Activated T-cell treated with anti-CD3 and anti-CD28 coated beads, Interleukin-2, amount 50 U/mL, for 24 hours (primary cell): ENCODE measurements at places on chromosomes 6 and 20.

DNA sequence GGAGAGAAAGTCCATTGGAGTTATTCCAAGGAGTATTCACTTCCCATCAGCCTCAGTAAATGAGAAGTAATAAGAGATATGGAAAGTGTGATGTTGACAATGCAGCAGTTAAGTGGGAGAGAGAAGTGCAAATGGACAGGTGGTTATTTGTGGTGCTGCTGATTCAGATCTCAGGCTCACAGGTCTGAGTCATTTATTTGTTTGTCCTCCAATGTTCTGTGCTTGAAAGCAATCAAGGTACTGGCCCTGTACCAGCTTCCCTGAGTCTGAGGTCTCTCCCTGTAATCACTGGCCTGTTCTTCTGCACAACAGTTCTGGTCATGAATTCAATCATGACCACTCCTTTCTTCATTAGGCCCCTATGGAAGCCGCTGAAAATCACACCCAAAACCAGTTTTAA, 827.7 kb downstream of the MAFB start:
- no peak for DNase-seq

DNA sequence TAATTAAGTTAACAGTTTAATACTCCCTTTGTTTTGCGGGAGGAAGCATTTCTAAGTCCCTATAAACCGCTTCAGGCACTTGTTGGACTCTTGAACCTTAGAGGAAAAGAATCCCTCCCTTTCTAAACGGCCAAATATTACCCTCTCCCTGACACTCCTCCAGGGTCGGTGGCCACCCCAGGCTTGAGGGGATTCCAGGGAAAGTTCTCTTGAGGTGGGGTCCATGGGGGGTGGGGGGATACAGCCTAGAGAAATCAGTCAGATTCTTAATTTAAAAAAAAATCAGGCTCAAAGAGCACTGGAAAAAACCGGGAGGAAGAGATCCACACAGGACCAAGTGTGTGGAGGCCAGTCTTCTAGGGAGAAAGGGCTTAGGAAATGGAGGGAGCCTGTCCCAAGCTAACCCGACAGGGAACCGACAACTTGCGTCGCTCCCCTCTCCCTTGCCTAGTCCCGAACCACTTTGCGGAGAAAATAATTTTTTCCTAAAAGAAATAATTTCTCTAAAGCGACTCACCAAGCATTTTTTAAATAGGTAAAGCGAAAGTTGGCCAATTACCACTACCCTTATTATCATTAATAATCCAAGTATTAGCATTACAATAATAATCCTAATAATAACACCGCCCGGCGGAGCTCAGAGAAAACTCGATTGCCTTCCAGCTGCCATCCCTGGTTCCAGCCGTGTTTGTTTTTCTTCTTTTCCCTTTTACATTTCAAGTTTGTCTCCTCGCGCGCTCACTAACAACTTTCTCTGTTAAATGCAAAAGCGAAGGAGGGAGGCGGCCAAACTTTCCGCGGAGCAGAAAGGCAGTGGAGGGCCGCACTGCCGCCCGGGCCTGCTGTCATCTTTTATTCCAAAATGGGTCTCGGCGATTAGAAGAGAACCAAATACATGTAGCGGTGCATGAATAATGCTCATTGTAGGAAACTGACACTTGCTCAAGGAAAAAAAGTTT, 4.8 kb downstream of the NR2E1 start:
- DNase-seq, result no peak

GRCh38 chr20:47360297-47361056, 4.0 kb upstream of the ZMYND8 start:
- DNase-seq, result no peak

GRCh38 chr6:37511201-37511600, 11.5 kb upstream of the CCDC167 start:
- peak; percentile 30 for DNase-seq

DNA sequence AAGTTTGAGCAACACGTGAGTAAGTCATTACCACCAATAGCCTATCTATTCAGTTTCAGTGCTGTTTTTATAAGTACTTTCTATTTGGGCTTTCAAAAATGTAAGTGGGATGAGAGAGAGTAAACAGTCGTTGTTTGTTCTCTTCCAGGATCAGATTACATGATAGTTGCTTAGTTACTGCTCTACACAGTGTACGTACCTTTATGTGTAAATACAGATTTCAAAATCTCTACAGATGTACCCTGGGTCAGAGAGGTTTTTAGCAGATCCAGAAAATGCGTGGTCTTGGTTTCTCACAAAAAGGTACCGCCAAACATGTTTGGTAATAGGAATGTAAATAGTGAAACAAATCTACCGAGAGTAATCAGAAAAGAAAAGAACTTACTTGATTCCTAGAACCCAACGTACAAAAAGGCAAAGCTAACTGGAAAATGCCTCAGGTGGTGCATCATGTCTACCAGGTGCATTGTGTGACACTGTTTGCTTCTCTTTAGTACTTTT, 421.1 kb downstream of the BCKDHB start:
- DNase-seq, result no peak

DNA sequence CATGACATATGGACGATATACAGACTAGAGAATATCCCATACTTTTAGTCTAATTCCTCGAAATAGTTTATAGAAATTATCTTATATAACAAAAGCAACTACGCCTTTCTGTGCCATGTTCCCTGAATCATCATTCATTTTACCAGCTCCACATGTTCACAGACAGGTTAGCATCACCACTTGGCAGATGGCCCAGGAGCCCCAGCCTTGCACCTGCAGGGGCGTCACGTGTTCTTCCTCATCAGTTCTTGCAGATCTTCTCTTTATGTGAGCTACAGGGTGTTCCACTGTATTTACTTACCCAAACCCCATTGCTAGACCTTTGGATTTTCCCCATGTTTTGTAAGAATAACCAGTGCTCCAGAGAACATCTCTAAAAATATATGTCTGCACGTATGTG, 12.6 kb upstream of the BNIP5 start:
- no peak for DNase-seq

- DNase-seq, result no peak
Measured at GRCh38 chr6:110951986-110952794, 6.3 kb upstream of the GTF3C6 start.

DNA sequence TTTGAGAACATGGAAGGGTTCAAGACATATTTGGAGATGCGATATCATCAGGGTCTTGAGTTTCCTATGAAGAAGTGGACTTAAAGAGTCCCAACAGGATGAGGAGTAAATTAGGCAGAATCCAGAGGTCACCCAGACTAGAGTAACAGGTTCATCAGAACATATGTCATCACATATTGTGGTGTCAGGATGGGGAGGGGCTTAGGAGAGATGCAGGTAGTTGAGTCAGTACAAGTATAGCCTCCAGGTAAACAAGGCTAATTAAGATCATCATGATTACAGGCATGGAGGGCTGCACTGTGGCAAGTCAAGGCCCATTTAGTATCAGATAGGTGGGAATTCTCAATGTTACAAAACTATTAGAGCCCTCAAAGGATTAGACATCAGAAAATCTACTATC, 90.1 kb upstream of the PAK5 start:
- no peak for DNase-seq

- no peak for DNase-seq
Measured at GRCh38 chr6:163668061-163668426, 253.5 kb downstream of the QKI start.

DNA sequence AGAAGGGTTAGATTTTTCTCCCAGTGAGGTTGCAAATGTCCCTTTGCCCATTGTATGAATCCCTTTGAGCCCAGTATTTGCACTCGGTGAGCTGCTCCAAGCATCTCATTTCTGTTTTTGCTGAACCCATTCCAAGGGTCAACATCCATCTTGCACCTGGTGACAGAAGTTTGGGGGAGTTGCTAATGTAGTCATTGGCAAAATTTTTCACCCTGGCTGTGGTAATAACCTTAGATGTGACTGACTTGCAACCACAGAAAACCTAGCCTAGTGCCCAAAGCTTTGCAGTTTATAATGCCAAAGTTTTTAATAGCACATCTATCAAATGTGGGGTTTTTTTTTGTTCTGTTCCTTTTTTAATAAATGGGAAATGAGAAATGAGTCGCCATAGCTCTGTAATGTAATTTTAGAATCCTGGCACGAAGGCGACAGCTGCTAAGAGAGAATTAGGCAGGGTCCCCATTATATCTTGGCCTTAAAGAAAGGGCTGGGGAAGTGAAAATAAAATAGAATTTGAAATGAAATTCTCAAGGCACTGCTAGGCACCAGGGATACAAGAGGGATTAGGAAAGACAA, 682.8 kb downstream of the KIF16B start:
- DNase-seq, result no peak

DNA sequence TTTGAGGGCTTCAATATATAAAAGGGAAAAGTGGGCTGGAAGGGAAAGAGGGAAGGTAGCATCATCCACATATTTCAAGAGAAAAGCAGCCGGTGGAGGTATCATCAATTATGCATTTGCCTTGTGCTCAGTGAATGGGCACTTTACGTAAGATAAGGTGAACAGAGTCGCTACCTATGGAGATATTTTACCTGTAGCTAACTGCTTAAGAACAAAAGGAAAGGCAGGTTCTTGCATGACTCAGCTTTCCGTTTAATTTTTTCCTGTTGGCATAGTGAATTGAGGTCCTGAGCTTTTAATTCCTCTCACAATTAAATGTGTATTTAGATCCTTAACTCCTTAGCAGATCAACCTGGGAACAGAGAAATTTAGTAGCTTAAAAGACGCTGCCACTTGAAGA, 25.5 kb upstream of the PLCB4 start:
- DNase-seq, result no peak

DNA sequence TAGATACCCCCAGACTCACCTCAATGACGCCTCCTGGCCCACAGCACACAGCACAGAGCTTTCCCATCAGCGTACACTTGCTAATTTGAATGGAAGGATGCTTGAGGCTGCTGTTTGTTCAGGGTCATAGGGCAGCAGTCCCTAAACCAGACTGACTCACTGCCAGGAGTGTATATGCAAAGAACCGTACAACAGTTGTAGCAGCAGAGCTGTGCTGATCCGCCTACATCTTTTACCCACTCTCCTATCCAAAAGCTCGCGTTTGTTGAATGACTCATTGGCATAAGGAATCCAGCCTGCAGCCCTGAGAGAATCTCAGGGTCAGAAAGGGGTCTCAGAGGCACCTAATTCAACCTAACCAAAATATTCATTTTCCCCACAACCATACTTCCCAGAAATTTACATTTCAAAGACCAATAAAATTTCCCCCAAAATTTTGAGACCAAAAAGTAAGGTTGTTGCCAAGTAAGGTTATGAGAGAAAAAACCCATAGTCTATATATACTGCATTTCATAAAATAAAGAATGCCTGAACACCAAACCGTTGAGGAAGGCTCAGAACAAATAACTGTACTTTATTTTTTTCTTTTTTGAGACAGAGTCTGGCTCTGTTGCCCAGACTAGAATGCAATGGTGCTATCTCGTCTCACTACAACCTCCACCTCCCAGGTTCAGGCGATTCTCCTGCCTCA, 35.3 kb upstream of the CCND3 start:
- DNase-seq, result peak; percentile 52

- no peak for DNase-seq
Measured at GRCh38 chr20:25229486-25230165, 18.3 kb upstream of the PYGB start.

GRCh38 chr6:169851641-169852503, 100.5 kb downstream of the ERMARD start:
- DNase-seq, result no peak

- DNase-seq, result no peak
Measured at GRCh38 chr6:30267423-30267822, 54.2 kb upstream of the TRIM26 start.

DNA sequence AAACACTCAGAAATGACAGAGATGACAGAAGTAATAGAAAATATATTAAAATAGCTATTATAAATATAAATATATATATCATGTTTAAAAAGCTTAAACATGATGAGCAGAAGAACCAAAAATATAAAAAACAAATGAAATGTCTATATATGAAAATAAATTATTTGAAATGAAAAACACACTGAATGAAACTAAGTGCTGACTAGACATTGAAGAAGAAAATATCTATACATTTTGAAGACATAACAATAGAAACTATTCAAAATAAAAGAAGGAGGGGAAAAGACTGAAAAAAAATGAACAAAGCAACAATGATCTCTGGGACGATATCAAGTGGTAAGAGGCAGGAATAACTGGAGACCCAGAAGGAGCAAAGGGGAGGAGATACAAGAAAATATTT, 76.8 kb downstream of the RNASET2 start:
- DNase-seq, result no peak

DNA sequence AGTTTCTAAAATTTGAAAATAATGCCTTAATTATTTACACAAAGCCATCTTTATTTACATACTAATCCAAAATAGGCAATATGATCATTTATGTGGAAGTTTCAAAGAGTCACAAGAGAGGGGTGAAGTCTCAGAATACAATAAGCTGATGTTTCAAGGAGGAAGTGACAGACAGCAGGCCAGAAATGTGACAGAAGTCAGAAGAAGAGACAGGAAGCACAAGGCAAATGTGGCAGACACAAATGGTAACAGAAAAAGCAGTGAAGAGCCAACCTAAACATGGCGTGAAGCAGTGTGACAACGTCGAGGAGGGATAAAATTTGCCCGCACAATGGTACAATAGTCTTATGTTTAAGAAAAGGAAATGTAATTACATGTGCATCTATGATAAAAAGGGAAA, 59.8 kb downstream of the SHPRH start:
- DNase-seq, result no peak

DNA sequence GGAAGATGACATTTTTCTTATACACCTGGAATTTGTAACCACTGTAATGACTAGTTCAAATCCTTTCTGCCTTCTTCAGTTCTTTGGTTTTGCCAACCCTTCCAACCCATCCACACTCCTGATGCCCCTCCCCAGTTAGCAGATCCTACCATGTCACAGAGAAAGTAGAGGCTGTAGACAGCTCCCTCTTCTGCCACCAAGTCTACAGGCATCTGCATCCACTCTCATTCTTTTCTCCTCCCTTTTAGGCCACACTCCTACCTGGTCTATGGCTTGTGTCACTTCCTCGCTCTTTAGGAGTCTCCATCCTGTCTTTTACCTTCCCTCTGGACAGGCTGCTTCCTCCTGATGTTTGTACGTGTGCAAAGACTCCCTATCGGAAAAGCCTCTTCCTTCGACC, 13.5 kb upstream of the STK38 start:
- DNase-seq, result no peak

- no peak for DNase-seq
Measured at GRCh38 chr20:58229198-58229798, 845 bp upstream of the ANKRD60 start.

- DNase-seq, result no peak
Measured at GRCh38 chr6:25959890-25960536, 2.6 kb upstream of the TRIM38 start.

GRCh38 chr6:155439376-155439775, 16.3 kb downstream of the NOX3 start:
- DNase-seq, result no peak

- no peak for DNase-seq
Measured at GRCh38 chr20:50918403-50918802, 12.8 kb downstream of the ADNP start.

- DNase-seq, result peak; percentile 2
Measured at GRCh38 chr6:40341726-40342125, 245.4 kb downstream of the LRFN2 start.
